MM.1S (cell line): ENCODE measurements at places on chromosomes 3 and 15.

- DNase-seq: no peak
Measured at GRCh38 chr3:36866368-36866767, 78.5 kb downstream of the TRANK1 start.

DNA sequence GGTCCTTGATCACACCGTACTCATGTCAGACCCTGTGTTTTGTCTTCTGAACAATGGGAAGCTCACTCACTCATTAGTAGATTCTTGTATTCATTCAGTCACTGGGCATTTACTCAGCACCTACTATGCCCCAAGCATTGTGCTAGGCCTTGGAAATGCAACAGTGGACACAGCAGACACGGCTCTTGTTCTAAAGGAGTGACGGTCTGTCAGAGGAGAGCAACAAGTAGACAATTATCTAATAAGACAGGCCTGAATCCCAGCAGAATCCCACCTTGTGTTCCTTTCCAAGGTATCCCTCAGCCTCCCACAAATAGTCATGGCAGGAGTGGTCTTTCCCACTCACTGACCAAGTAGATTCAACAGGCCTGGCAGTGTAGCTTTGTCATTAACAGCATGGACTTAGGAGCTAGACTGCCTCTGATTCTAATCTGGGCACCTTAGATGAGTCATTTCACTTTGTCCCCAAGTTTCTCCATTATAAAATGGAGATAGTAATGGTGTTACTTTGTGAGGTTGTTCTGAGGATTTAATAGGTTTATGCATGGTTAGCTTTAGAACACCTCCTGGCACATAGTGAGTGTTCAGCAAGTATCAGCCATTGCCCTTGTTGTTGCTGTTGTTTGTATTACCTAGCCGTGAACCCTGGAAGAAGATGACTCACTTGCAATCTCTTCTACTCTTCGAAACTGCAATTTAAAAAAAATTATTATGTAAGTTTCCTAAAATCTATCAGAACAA is 69.1 kb downstream of the SSUH2 start:
- DNase-seq: no peak

- no peak for DNase-seq
Measured at GRCh38 chr3:168138421-168138820, 42.7 kb upstream of the GOLIM4 start.

DNA sequence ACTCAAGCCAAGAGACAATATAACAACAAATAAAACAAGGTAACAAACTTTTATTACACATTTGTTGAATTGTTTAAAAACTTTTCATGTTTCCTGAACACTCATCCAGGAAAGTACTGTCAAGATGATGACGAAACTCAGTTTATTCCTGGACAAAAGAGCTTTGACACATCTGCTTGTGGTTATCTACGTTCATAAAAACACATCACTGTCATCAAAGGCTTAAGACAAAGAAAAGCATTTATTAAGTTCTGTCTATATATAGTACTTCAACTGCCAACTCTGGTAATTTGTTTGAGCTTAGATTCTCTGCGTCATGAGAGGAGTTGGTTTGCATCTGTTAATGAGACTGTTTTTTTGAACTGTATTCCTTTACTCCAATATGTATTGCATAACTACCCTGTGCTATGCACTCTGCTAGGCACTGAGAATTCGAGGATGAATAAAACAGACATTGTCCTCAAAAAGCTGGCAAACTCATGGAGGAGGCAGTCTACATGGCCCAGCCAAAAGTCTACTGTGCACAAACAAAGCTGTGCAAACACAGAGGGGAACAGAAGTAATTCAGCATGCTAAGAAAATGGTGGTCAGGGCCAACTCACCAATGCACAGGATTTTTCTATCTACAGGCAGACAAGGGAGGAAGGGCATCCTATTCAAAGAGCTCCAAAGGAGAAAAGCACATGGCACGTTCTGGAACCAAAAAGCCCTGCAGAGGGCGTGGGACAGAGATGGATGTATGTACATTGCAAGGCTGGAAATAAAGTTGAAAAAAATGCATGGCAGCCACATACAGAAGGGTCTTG is 21.5 kb downstream of the PLD1 start:
- DNase-seq: no peak

GRCh38 chr3:189771842-189772450 is 140.8 kb downstream of the TP63 start:
- DNase-seq: no peak

DNA sequence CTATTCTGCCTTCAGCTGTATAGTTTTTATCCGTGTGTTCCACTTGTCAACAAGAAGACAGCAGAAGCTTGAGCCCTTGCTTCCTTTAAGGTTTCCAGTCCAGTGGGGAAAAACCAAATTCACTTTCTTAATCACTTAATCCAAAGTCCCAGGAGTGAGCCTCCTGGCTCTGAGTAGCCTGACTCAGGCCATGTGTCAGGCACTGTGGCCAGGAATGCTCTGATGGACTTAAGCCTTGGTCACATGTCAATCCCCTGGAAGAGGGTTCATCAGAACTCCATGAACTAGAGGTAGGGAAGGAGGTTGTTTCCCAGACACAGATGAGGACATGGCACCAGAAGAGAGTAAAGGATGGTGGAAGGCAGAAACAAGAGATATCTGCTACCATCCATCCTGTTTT is 8.8 kb downstream of the VIPR1 start:
- DNase-seq: no peak

GRCh38 chr3:10205451-10206165 is 40.9 kb downstream of the IRAK2 start:
- DNase-seq: no peak

DNA sequence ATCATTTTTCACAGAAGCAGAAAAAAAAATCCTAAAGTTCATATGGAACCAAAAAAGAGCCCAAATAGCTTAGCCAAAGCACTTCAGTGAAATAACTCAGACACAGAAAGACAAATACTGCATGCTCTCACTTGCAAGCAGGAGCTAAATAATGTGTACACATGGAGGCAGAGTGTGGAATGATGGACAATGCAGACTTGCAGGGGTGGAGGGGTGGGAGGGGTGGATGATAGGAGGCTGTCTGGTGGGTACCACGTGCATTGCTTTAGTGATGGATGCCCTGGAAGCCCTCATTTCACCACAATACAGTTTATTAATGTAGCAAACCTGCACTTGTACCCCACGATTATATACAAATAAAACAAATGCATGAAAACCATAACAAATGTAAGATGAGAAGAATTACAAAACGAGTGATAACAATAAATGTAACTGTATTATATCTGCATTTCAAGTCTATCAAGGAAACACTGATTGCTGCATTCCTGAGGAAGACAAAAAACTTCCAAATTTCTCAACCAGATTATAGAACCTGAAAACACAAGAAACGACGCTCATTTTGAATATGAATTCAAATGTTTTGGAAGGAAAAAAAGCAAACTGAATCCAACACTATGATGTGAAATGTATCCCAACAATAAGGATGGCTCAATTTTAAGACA is 96.5 kb downstream of the DLG1 start:
- DNase-seq: no peak

GRCh38 chr15:66390678-66391077 is 4.0 kb downstream of the MAP2K1 start:
- peak; percentile 27 for DNase-seq

DNA sequence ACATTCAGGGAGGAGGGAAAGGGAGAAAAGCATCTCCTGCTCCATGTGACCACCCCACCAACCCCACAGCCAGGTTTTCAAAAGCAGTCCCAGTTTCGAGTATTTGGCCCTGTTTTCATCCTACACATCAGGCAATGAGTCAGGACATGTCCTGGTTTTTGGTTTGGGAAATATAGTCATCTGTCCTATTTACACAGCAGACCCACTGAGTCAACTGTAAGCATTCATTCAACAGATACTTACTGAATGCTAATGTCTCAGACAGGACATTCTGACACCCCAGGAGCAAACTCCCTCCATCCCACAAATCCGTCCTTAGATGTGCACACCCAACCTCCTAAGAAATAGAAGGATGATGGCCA is 32.9 kb downstream of the IGDCC3 start:
- no peak for DNase-seq

- no peak for DNase-seq
Measured at GRCh38 chr3:178389258-178389657, 147.0 kb upstream of the KCNMB2 start.

DNA sequence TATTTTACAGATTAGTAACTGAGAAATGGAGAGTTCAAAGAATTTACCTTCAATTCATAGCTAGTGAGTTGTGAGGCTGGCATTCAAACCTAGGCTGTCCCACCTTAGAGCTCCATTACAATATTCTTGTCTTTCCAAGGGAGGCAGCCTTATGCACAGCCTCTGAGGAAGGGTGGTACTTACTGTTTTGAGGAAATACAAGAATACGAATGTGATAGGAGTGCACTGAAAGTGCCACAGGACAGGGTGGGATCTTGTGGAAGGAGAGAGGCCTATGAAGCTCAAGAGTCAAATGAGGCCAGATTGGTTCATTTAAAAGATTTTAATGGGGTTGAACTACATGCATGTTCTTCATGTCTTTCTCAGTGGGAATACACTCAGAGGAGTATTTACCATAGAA is 86.3 kb downstream of the ARIH1 start:
- no peak for DNase-seq

GRCh38 chr3:160906646-160907045 is 150.6 kb downstream of the PPM1L start:
- DNase-seq: no peak

DNA sequence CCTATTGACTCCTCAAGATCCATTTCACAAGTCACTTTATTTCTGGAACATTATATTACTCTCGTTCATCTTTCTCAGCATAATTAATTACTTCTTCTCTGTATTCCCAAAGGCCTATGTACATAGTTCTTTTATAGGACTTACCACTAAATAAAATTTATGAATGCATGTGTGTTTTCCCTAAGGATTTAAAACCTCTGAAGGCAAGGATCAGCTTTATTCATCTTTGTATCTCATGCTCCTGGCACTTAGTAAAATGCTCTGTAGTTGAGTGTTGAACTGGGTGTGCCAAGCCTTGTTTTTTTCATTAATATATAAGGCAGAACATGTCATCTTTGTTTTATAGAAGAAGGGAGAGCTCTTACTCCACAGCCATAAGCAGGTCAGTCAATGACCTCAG is 194.1 kb upstream of the ZPLD1 start:
- no peak for DNase-seq

GRCh38 chr3:23738944-23739343 is 66.8 kb upstream of the UBE2E1 start:
- DNase-seq: no peak

DNA sequence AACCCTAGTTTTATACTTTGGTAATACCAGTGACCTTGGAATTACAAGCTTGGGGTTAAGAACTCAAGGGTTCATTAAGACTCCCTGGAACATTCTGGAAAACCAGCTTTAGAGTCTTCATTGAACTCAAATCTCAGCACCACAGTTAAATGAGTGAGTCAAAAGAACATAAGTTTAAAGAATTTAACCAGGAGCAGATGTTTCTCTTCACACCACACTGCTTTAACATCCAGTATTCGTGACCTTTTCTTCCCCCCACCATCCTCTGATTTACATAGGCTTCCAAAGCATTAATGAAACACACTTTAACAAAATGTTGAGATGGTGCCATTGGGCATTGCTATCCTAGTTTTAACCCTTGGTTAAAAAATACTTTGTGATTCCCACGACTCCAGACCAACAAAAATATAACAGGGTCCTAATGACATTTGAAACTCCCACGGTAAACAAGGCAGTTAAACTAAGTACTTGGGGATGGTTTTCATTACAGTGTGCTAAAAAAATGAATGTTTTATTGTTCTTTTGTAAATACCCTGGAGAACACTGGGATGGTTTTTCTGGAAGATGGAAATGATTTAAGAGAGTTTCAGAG is 123.9 kb downstream of the OXNAD1 start:
- DNase-seq: no peak

DNA sequence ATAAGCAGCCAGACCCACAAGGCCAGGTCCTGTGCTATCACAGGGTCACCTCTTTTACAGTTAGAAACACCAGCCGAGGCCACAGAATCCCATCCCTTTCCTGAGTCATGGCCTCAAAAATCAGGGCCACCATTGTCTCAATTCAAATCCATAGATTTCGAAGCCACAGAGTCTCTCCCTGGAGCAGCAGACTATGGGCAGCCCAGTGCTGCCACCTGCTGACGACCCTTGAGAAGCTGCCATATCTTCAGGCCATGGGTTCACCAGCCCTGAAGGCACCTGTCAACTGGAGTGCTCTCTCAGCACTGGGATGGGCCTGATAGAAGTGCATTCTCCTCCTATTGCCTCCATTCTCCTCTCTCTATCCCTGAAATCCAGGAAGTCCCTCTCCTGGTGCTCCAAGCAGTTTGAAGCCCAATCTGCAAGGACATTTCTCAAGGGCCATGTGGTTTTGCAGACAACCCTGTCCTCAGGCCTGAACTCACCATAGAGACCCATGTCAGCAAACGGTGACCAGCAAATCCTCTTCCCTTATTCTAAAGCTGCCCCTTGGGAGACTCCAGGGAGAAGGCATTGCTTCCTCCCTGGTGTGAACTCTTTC is 39.6 kb downstream of the TGM4 start:
- peak; percentile 69 for DNase-seq

DNA sequence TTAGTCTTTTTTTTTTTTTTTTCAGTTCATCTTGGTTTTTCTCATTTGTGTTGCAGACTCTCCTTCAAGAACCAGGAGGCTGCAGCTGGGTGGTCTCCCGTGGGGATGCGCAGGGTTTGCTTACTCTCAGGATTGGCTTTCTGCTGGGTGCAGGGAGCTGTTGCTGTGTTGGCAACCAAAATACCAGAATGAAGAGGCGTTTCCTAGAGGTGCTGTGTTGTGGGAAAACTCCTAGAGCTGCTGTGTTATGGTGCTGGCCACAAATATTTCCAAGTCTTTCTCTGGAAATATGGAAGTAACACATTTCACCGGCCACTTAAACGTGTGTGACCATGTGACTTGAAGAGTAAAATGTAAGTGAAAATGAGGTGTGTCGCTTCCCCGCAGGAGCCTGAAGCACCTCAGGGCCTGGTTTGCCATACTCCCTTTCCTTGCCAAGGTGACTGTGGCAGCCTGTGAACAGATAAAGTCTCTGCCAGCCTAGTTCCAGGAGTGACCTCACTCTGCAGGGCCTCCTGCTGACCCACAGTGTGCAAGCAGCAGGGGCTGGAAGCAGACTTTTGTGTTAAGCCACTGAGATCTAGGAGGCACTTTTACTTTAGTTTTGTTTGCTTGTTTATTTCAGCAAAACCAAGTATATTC is 258.9 kb downstream of the ADAMTS17 start:
- no peak for DNase-seq

- DNase-seq: no peak
Measured at GRCh38 chr15:60914360-60914759, 314.7 kb downstream of the RORA start.

DNA sequence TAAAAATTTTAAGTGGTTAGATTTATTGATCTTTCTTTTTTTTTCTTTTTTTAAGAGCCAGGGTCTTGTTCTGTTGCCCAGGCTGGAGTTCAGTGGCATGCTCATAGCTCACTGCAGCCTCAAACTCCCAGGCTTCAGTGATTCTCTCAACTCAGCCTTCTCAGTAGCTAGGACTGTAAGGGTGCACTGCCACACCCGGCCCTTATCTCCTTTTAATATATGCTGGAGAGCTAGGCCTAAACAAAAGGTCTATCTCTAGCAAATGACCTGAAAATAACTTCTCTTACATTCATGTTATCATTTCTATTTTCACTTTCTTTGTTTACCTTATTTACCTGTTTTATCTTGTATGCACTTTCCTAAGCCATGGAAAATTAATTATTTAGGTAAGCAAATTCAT is 35.2 kb upstream of the MELTF start:
- no peak for DNase-seq

- no peak for DNase-seq
Measured at GRCh38 chr15:65278480-65278879, 8.2 kb downstream of the PARP16 start.

GRCh38 chr3:14700891-14701290 is 25.9 kb downstream of the C3orf20 start:
- DNase-seq: no peak

GRCh38 chr3:55075846-55076245 is 148.0 kb upstream of the LRTM1 start:
- DNase-seq: no peak

GRCh38 chr15:95615436-95615835 is 715.1 kb upstream of the NR2F2 start:
- no peak for DNase-seq
